Tracheal epithelial cell (primary cell): ENCODE measurements at places on chromosomes 1 and 21. TPM values are rescaled to one million over a fixed set of nuclear protein-coding genes. Genes with fewer than 3 reads are reported as not detected.

Gene GPR25
- total RNA-seq, result not detected in 2 replicates

Gene ECM1
- 0.96 and 13.9 TPM in 2 replicates for total RNA-seq

Gene ZP4
- not detected in 2 replicates for total RNA-seq

Gene ANKRD65
- total RNA-seq, result 11.6 and 15.1 TPM in 2 replicates

Gene GRIK1
- under 0.01 TPM in 1 of 2 replicates, not detected in the other for total RNA-seq

Gene LRRC39
- total RNA-seq, result 0.43 TPM in 1 of 2 replicates, not detected in the other

Gene LCE1E
- total RNA-seq, result 0.24 TPM in 1 of 2 replicates, not detected in the other

Gene ERICH3
- total RNA-seq, result under 0.01 TPM in 1 of 2 replicates, not detected in the other

Gene PLEKHN1
- 3.6 and 9.2 TPM in 2 replicates for total RNA-seq

Gene XPR1
- 27.5 and 47.5 TPM in 2 replicates for total RNA-seq

Gene OR2T2
- not detected in 2 replicates for total RNA-seq

Gene LHX8
- total RNA-seq, result under 0.01 TPM in 1 of 2 replicates, not detected in the other

Gene FAM72D
- not detected in 2 replicates for total RNA-seq

Gene HIVEP3
- 0.24 TPM in 1 of 2 replicates, not detected in the other for total RNA-seq

Gene PPM1J
- 5.1 and 7.2 TPM in 2 replicates for total RNA-seq

Gene AJAP1
- total RNA-seq, result 0.64 and 2.4 TPM in 2 replicates

Gene NOS1AP
- not detected in 2 replicates for total RNA-seq

Gene GJA9
- 0.21 and 0.24 TPM in 2 replicates for total RNA-seq

Gene LUZP1
- total RNA-seq, result 14.7 and 32.5 TPM in 2 replicates

Gene RSPH1
- total RNA-seq, result under 0.01 and 0.43 TPM in 2 replicates

Gene OR2L3
- not detected in 2 replicates for total RNA-seq

Gene TNFRSF14
- 16.0 and 22.7 TPM in 2 replicates for total RNA-seq

Gene S100A1
- not detected in 2 replicates for total RNA-seq

Gene FAM3B
- total RNA-seq, result 0.72 TPM in 1 of 2 replicates, not detected in the other

Gene RGS8
- total RNA-seq, result not detected in 2 replicates

Gene CDA
- total RNA-seq, result 2.6 and 8.2 TPM in 2 replicates

Gene F3
- 246 and 791 TPM in 2 replicates for total RNA-seq

Gene C1QB
- total RNA-seq, result not detected in 2 replicates

Gene CELA3B
- 1.9 TPM in 1 of 2 replicates, not detected in the other for total RNA-seq

Gene CLCA2
- total RNA-seq, result 59.8 and 69.3 TPM in 2 replicates

Gene RAB25
- 52.2 and 69.4 TPM in 2 replicates for total RNA-seq

Gene NBPF9
- total RNA-seq, result 10.4 and 12.5 TPM in 2 replicates

Gene LMOD1
- not detected in 2 replicates for total RNA-seq

Gene CSDE1
- total RNA-seq, result 698 and 749 TPM in 2 replicates

Gene FAM72B
- 0.24 TPM in 1 of 2 replicates, not detected in the other for total RNA-seq

Gene ZNF436
- total RNA-seq, result 30.4 and 35.8 TPM in 2 replicates

Gene SLAMF8
- 0.24 TPM in 1 of 2 replicates, not detected in the other for total RNA-seq

Gene KIF26B
- total RNA-seq, result 3.0 and 3.1 TPM in 2 replicates

Gene RGS7
- not detected in 2 replicates for total RNA-seq

Gene S100A14
- 685 and 1,926 TPM in 2 replicates for total RNA-seq

Gene CHAF1B
- total RNA-seq, result 1.4 and 2.1 TPM in 2 replicates

Gene ZNF683
- total RNA-seq, result not detected in 2 replicates

Gene HSF2BP
- 5.1 and 16.6 TPM in 2 replicates for total RNA-seq

Gene CSF3R
- total RNA-seq, result 0.24 TPM in 1 of 2 replicates, not detected in the other

Gene KLF17
- total RNA-seq, result 0.24 TPM in 1 of 2 replicates, not detected in the other

Gene CD1B
- not detected in 2 replicates for total RNA-seq

Gene SMCP
- total RNA-seq, result not detected in 2 replicates

Gene PRAMEF33
- not detected in 2 replicates for total RNA-seq

Gene KCND3
- total RNA-seq, result under 0.01 and 0.21 TPM in 2 replicates

Gene ADCY10
- total RNA-seq, result not detected in 2 replicates

Gene ACTL8
- total RNA-seq, result not detected in 2 replicates

Gene USP21
- 5.8 and 8.7 TPM in 2 replicates for total RNA-seq

Gene LRRIQ3
- 0.24 and 0.43 TPM in 2 replicates for total RNA-seq

Gene SLC6A17
- 0.24 TPM in 1 of 2 replicates, not detected in the other for total RNA-seq

Gene PPIE
- 37.6 and 42.2 TPM in 2 replicates for total RNA-seq

Gene RGS13
- not detected in 2 replicates for total RNA-seq
